Mucosa of gallbladder (tissue), 1 donor: ENCODE measurements at places on chromosomes 5 and 9. TPM values are rescaled to one million over a fixed set of nuclear protein-coding genes. Genes with fewer than 3 reads are reported as not detected.

SELENOP gene
- 510 TPM for total RNA-seq

FOXD4 gene
- 0.43 TPM for total RNA-seq

PCDHGA1 gene
- total RNA-seq, result 0.72 TPM

- no peak for DNase-seq
Observed at GRCh38 chr5:112732131-112732530, 5.6 kb upstream of the APC start.

ADRB2 gene
- 3.4 TPM for total RNA-seq
